ENCODE measurements at places on chromosomes 1 and 21. TPM values are rescaled to one million over a fixed set of nuclear protein-coding genes. Genes with fewer than 3 reads are reported as not detected.

DNA sequence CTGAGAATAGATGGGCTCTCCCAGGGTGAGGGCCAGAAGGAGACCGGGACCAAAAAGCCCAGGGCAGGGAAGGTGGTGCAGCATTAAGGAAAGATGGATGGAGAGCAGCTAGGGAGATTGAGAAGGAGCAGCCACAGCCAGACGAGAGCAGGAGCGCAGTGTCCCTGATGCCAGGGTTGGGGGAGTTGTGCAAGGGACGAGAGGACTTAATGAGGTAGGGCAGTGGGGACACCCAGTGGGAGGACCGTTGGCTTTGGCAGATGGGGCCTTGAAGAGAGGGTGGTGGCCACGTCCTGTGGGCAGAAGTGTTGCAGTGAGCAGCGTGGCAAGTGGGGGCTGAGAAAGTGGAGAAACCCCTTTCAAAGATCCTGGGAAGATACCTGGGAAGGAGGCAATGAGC lies 38.0 kb upstream of the KDM4A start:
- H3K27ac ChIP-seq = no peak overlapping the region
- no peak for DNase-seq
- no peaks in the 10 kb centered on the region for H3K27me3 ChIP-seq
- no peak overlapping the region for H3K4me3 ChIP-seq
- H3K4me1 ChIP-seq = peaks cover 11% of the 10 kb centered on the region

DNA sequence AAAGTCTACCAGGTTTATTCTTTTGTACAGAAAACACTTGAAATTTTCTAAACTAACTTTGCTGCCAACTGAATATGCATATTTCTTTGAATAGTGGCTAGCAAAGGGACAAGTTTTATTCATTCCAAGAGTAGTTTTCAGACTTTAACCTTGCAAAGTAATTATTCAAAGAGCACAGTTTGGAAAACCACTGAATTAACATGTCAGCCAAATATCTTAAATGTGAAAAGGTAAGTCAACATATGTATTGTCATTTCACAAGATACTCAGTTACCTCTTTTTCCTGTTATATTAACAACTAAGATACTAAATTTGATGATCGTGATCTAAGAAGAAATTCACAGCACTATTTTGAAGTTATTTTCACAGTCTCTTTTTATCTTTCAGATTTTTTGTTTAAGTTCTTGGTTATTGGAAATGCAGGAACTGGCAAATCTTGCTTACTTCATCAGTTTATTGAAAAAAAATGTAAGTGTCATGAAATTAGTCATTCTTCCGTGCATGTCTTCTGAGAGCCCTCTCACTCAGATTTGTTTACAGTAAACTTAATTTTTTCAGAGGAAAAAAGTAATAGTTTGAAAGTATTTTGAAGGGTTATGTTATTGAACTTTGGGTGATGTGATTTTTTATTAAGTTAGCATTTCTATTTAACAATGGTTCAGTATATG lies 15.3 kb downstream of the RAB4A start:
- H3K36me3 ChIP-seq = peaks cover 25% of the 10 kb centered on the region
- no peak for DNase-seq
- no peak overlapping the region for H3K4me3 ChIP-seq
- no peaks in the 10 kb centered on the region for H3K27me3 ChIP-seq

DNA sequence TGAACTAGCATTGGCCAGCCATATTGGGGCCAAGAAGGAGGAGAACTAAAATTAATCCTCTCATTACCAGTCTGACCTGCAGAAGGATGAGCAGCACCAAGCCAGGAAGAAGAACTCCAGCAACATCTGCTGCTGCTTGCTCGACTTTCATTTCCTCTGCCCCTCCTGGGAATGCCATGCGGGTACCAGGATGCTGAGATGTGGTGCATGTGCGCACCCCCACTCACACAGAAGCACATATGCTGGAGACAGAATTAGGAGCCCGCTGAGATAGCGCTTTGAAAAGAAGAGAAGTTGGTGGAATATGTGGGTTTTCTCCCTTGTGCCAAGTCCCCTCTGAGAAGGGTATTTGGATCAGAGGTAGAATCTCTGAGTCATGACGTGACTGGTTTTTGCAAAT lies 70.4 kb downstream of the PLXNA2 start:
- no peak overlapping the region for H3K4me3 ChIP-seq
- H3K27ac ChIP-seq = no peak overlapping the region
- no peaks in the 10 kb centered on the region for H3K27me3 ChIP-seq
- peaks cover 13% of the 10 kb centered on the region for H3K36me3 ChIP-seq

PEAR1 gene
- total RNA-seq = 1.0 TPM

DNA sequence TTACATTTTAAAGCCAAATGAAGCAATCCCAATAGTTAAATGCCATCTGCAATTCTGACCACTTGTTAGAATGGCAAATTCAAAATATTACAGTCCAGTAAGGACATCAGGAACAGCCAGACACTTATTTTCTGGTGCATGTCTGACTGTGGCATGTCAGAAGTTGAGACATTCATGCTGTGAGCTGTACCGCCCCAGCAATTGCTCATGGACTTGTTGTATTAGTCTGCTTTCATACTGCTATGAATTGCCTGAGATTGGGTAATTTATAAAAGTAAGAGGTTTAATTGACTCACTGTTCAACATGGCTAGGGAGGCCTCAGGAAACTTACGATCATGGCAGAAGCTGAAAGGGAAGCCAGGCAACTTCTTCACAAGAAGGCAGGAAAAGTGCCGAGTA lies 19.1 kb downstream of the DDAH1 start:
- peaks cover 19% of the 10 kb centered on the region for H3K4me1 ChIP-seq
- H3K27ac ChIP-seq = no peak overlapping the region
- peaks cover 57% of the 10 kb centered on the region for H3K36me3 ChIP-seq
- no peak overlapping the region for H3K4me3 ChIP-seq
- DNase-seq = no peak

DNA sequence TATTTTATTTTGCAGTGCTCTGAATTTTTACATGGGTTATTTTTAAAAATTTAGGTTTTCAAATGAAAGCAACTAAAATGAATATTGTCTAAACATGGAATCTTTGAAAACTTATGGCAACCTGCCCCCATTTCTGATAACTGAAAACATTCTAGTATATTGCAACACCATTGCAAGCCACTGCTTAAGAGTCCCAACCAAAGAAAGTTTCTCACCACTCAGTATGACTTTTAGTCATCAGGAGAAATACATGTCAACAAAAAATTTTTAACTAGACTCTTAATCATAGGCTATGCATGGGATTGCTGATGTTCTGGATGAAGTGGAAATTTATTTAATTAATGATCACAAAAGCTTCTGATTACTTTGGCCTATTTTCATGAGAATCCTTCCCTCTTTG lies 112.1 kb downstream of the TNFSF18 start:
- DNase-seq = no peak
- no peaks in the 10 kb centered on the region for H3K36me3 ChIP-seq
- peaks cover 49% of the 10 kb centered on the region for H3K4me1 ChIP-seq
- no peaks in the 10 kb centered on the region for H3K27me3 ChIP-seq
- H3K4me3 ChIP-seq = no peak overlapping the region
- no peak overlapping the region for H3K27ac ChIP-seq
